ENCODE measurements at places on chromosomes 2 and 18.

DNA sequence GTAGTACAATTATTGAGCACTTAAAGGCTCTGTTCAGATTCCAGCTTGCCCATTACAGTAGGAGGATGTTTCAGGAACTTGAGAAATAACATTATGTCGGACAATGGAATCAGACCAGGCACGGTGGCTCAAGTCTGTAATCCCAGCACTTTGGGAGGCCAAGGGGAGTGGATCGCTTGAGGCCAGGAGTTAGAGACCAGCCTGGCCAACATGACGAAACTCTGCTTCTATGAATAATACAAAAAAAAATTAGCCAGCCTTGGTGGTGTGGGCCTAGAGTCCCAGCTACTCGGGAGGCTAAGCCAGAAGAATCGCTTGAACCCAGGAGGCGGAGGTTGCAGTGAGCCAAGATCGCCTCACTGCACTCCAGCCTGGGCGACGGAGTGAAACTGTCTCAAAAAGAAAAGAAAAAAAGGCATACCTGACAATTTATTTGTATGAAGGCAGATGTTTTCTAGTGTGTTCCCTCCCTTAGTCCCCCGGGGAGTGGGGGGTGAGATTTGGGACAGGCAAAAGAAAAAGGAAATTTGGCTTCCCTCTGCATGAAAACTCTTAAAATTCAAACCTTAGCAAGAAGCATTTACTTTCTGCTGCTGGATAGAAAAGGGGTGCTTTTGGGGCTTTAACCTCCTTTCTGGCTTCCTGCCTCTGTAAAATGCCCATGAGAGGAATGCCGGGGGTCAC, 13.7 kb upstream of the ZNF532 start:
- DNase-seq, result no peak

- no peak for DNase-seq
Measured at GRCh38 chr2:23469142-23469540, 84.2 kb downstream of the KLHL29 start.

DNA sequence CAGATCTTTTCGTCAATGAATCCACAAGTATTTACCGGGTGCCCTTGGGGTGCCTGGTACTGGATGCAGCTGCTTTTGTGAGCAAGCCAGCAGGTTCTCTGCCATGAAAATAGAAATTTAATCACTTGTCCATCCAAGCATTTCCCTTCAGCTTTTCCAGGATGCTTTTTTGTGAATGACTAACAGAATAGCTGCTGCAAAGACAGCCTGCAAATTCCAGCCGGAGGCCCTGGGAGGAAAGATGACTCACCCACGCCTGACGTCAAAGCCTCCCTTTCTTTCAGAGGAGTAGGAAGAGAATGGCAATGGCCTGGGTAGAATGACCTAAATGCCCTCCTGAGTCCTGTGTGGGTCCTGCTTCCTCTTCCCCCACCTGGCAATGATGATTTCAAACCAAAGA, 111.9 kb downstream of the AP1S3 start:
- peak; percentile 7 for DNase-seq

DNA sequence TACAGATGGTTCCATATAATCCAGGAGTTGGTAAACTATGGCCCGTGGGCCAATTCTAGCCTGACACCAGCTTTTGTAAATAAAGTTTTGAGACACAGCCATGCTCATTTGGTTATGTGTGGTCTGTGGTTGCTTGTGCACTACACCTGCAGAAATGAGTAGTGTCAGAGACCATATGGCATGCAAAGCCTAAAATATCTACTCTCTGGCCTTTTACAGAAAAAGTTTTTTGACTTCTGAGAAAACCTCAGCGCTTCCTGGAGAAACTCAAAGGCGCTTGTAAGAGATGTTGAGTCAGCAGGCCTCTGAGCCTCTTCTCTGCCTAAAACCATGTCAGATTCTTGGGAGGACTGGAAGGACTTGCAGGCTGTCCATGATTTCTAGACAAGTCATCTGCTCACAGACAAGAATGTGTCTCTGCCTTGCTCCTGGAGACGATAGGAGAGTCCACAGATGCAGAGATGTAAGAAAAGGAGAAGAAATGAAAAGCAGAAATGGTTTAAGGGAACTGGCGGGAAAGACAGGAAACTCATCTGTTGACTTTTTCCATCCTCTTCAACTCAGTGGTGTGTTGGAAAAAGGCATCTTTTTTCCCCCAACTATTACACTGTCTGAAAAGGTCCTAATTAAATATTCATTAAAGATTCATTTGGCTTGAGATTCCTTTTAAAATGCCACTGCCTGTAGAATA, 5.2 kb downstream of the TTC39C start:
- peak; percentile 78 for DNase-seq

DNA sequence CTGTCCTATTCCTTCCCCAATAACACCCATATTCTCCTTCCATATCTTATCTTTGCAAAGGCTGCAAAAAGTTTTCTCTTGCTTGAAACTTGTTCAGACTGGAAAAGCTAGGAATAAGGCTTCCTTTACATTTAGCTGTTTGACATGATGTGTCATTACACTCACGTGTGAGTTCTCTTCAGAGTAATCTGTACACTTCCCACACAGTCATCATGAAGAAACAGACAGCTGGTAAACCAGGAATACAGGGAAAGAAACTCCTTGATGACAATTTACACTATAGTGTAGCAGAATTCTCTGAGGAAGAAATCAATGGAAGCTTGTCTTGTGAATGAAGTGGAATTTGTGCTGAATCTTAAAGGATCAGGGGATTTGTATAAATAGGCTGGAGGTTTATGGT, 628.6 kb upstream of the CDH2 start:
- no peak for DNase-seq

DNA sequence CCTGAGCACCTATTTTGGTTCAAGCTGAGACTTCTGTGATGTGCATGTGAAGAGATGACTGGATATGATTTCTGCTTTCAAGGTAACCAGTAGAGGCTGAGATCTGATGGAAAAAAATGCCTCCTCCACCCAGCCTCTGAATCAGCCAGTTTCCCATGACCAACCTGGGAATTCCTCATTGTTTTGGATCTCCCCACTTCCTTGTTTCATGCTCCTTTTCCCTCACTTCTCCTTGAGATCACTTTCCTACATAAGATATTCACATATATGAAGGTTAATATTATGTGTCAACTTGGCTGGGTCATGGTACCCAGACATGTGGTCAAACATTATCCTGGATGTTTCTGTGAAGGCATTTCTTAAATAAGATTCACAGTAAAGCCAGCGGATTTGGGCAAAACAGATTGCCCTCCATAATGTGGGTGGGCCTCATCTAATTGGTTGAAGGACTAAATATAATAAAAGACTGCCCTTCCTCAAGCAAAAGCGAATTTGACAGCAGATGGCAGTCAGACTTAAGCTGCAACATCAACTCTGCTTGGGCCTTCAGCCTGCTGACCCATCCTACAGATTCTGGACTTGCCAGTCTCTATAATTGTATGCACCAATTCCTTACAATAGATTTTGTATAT, 379.4 kb downstream of the TNS1 start:
- DNase-seq, result no peak

DNA sequence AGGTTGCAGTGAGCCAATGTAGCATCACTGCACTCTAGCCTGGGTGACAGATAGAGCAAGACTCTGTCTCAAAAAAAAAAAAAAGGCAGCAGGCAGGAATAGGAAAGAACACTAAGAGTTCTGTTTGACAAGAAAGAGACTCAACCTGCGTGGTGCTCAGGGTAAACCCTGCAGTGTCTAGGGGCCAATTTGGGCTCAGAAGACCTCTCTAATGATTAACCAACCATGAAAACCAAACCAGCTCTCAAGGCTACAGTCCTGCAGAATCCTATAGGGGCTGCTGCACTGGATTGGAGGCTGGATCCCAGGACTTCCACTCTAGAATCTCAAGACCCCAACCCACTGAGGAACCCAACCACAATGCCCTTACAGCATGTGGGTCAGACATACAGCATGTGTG, 2.4 kb downstream of the TRABD2A start:
- no peak for DNase-seq

DNA sequence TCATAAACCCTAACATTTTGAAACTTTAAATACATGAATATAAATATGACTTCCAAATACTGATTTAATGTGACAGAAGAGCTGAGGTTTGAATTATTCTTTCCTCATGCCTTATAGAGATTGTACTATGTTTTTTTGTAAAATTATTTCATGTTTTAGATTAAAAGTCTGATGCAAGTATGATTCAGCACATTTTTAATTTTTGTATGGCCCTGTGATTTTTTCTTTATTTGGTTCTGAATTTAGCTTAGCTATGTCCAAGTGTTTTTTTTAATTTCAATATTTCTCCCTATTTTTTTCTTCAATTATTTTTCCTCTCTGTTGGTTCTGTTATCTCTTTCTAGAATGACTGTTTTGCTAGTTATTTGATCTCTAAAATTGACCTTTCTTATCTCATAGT, 552.1 kb downstream of the XIRP2 start:
- DNase-seq, result no peak

GRCh38 chr2:117407746-117408145, 406.7 kb upstream of the DDX18 start:
- no peak for DNase-seq

GRCh38 chr2:174449033-174449432, 37.8 kb downstream of the GPR155 start:
- DNase-seq, result no peak

DNA sequence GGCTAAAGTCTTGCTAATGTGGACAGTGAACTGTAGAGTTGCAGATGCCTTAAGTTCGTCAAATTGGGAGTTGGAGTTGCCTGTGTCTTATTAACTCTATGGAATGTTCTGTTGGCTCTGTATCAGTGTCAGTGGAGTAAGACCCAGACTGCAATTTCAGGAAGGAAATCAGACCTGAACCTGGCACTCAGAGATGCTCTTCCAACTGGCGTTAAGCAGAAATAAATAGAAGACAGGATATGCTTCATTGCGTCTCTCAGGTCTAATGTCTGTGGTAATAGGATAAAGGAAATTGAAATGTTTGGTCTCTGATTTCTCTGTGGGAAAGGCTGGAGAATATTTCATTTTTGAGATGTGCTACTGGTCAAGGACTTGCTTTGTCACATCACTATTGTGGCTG, 846.7 kb upstream of the ID2 start:
- no peak for DNase-seq

DNA sequence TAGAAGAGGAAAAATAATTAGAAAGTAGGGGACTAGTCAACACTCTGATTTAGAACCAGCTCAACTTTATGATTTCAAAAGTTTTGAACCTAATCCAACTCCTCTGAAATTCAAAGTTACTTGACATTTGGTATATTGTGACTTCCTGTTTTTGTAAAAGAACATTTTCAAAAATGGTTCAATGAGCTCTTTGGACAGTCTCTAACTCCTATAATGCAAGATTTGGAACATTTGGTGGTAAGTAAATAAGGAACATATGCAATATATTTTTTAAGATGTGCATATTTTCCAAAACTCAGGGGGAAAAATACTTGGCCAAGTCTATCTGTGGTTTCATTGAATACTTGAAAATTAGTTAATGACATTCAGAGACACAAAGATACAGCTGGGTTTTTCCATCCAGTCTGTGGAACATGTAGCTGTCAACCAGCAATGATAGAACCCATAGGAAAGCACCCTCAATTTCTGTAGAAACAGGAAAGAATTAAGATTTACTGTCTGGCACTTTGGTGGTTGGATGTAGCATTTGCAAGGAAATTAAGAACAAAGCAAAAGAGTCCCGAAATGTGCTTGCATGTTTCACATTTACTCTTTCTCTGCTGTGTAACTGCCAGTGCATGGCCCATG, 17.0 kb upstream of the ANKRD44 start:
- DNase-seq, result peak; percentile 39

DNA sequence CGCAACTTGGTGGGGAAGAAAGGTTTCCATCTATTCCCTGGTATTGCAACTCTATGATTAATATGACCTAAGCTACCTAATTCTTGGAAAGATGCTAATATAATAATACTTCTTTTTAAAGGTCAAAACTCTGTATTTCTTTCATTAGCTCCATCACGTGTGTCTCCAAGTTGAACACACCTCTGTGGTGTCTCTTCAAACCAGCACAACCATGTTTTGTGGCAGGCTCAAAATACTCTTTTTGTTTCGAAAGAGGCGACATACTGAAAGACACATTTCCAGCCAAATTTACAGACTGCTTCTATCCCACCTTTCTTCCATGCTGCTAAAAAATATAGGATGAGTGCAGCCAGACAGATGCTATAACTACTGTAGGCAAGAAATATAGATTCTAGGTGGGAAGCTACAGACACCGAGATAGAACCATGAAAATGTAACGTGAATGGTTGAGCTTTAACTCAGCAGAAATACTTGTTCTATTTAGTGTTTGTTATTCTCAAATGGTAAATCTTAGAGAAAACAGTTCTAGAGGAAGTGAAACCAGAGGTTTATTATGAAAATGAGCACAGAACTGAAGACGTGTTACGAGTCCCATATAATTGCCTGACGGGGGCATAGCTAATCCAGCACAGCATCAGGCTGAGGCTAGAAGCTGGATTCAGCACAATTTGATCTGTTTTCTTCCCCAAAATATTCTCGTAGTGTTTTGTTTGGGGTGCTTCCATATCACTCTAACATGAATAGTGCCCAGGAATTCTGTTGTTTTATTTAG, 991.5 kb upstream of the FANCL start:
- no peak for DNase-seq

DNA sequence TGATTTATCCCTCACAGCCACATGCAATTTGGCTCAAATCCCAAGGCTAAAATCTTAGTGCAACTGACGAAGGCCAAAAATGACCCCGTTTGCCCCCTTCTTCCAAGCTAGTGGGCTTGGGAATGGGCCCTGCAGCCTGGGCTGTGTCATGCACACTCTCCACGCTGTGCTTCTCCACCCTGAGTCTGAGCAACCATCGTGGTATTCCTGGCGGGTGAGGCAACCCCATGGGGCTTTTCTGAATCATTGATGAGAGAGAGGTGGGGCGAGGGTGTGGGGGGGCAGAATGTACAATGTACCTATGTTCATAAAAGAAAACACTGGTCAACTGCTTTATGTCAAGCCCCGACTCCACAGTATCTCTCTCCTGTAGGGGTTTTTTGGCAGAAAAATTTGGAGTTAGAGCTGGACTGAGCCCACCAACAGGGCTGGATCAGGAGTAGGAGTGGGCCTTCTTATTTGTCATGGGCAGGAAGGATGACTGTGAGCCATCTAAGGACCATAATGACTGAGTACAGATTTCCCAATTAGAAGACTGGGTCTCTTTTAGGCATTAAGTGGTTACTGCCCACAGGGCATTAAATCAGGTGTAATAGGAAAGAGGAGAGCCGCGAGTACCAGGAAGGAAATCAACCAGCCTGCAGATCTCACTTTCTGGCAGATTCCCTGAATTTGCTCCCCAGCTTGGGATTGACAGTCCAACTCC, 8.9 kb downstream of the SULT1C2 start:
- no peak for DNase-seq

- DNase-seq, result no peak
Measured at GRCh38 chr2:230425377-230425776, 9.4 kb downstream of the SP100 start.

All from KBM-7 (cell line).